ENCODE measurements at places on chromosomes 5 and 9. TPM values are rescaled to one million over a fixed set of nuclear protein-coding genes. Genes with fewer than 3 reads are reported as not detected.

Gene PRUNE2
- 5.3 TPM for total RNA-seq

Gene MTMR12
- total RNA-seq = 41.6 TPM

- DNase-seq = no peak
- no peaks in the 10 kb centered on the region for H3K36me3 ChIP-seq
- no peak overlapping the region for H3K4me3 ChIP-seq
Measured at GRCh38 chr5:92912283-92912682, 668.7 kb downstream of the NR2F1-AS1 start.

DNA sequence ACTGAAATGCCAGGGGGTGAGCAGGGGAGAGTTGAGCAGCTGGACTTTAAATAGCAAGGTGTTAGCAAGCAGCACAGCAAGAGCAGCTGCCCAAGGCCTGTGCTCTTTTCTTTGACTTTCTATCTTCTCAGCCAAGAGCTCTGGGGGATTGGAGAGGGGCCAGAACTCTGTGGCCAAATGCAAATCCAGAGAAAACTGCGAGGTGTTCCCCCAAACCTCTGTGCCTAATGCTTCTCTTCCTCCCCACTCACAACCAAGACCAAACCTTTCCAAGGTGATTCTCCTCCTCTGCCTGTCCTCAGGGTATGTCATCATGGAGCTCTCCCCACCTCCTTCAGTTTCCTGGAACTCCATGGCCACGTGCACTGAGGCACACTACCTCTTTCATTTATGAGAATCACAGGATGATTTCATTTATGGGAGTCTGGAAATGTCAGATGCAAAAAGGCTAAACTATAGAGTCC lies 118.7 kb upstream of the WWC1 start:
- DNase-seq = no peak
- H3K4me1 ChIP-seq = peaks cover 32% of the 10 kb centered on the region
- no peaks in the 10 kb centered on the region for H3K27me3 ChIP-seq

DNA sequence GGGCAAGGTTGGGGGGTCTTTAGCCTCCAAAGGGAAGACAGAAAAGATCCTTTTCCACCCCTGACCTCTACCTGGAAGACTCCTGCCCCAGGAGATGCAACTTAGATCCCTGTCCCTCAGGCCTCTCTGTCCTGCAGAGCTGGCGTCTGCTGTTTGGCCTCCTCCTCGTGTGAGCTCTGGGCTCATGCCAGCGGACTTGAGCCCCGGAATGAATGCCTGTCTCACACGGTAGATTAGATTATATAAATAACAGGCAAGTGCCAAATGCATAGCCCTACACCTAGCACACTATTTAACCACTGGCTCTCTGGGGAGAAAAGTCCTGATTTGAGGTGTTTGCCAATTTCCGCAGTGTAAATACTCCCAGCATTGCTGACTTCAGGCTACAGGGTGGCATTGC lies 1.4 kb upstream of the WNK2 start:
- no peaks in the 10 kb centered on the region for H3K27me3 ChIP-seq
- no peak overlapping the region for H3K4me3 ChIP-seq
- H3K36me3 ChIP-seq = no peaks in the 10 kb centered on the region
- DNase-seq = no peak

Data from thyroid gland (tissue), 4 donors.